ENCODE measurements at places on chromosomes 11 and 22.

GRCh38 chr11:85949798-85950197, 94.6 kb downstream of the CCDC83 start:
- DNase-seq: no peak

GRCh38 chr11:14070896-14071295, 108.4 kb downstream of the SPON1 start:
- no peak for DNase-seq

GRCh38 chr22:38311323-38311620, 6.0 kb downstream of the CSNK1E start:
- no peak for DNase-seq

DNA sequence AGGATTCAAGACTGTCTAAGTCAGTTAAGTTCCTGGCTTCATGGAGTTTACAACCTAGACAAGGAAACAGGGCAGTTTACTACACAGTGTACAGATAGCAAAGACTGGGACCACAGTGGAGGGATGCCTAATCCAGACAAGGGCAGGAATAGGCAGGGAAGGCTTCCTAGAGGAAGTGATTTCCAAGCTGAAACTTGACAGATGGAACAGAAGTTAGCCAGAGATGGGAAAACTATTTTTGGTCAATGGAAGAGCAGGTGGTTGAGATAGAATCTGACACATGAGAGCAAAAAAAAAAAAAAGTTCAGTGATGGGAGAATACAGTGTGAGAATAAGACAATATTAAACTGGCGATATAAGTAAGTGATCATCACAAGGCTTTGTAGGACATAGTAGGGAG, 1.3 kb downstream of the COA4 start:
- DNase-seq: no peak

DNA sequence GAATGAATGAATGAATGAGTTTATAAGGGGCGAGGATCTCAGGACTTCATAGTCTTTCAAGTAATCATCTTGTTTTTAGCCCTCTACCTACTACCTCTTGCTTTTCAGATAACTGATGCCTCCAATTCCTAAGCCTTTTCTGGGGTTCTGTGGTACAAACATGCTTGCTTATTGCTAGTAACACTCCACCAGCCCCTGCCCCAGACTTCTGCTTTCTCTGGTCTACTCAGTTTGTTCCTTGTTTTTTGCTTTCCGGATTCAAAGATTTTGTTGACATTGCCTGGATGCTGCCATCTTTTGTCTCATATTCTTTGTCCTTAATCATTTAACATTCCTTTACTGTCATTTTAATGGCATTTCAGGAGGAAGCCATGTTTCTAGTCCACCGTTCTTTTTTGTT, 8.9 kb upstream of the TMEM9B start:
- DNase-seq: no peak

GRCh38 chr11:112467721-112468120, 207.1 kb upstream of the PLET1 start:
- DNase-seq: no peak

- no peak for DNase-seq
Measured at GRCh38 chr11:68043349-68044144, 4.7 kb downstream of the TCIRG1 start.

- DNase-seq: no peak
Measured at GRCh38 chr11:70141486-70142220, 61.4 kb upstream of the FADD start.

DNA sequence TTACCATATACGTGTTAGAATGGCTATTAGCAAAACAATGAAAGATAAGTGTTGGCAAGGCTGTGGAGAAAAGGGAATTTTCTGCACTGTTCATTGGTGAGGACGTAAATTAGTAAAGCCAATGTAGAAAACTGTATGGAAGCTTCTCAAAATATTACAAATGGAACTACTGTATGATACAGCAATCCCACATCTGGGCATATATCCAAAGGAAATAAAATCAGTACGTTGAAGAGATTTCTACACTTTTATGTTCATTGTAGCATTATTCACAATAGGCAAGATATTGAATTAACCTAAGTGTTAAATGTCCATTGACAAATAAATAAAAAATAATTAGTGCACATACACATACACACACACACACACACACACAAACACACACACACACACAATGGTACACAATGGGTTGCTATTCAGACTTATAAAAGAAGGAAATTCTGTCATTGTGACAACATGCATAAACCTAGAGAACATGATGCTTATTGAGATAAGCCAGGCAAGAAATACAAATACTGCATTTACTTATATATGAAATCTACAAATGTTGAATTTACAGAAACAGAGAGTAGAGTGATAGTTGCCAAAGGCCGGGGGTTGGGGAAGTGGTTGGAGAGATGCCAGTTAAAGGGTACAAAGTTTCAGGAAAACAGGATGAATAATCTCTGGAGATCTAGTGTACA, 565.8 kb upstream of the LRRC4C start:
- DNase-seq: no peak

DNA sequence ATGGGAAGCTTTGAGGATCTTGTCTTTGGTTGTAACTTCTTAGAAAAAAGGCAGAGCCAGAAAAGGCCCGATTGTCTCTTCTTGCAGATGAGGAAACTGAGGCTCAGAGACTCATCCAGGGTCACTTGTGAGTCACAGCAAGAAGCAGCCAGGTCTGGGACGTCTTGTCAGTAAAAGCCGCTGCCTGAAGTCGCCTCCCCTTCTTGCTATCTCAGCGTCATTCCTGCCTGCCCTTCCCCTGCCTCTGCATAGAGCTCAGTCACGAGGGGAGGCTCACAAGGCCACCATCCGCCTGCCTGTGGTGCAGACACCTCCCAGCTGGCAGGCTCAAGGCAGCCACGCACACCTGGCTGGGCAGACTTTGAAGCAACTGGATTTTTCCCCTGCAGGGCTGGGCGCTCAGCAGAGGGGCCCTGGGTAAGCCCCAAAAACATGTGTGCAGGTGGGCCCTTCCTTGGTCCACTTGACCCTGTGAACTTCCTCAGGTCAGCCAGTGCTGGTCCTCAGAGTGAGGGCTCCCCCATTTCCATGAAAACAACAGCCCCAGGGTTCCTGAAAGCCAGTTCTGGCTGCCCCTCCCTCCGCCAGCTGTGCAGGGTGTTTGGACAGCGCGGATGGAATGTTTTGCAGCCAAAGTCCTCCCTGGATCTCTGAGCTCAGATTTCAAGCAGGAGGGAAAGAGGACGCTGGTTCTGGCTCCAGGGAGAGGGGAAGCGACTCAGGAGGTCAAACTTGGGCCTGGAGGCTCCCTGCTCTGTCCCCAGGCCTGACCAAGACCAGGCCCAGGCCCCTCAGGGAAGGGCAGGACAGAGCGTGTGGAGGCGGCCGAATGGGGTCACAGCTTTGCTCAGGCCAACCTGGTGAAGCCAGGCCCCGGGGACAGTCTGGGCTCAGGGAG, 6.0 kb upstream of the RAB3IL1 start:
- no peak for DNase-seq

- DNase-seq: no peak
Measured at GRCh38 chr11:82303671-82304070, 430.0 kb downstream of the FAM181B start.

DNA sequence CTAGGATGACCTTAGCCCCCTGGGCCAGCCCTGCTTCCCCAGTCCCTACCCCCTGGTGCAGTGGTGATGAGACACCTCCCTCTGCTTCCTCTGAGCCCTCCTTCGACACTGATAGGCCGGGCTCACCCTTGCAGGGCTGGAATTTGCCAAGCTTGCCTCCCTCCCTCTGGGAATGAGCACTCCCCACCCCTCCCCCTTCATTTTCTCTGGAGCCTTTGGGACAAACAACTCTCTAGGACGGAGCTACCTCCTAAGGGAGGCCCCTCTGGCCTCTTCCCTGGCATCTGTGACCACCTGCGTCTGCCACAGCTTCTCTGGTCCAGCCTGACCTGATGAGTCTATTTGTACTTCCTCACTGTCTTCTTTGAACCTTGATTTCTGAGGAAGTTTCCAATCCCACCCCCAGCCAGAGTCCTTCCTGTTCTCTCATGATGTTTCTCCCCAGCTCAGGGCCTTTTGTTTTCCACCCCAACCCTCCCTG, 53.3 kb upstream of the ADA2 start:
- DNase-seq: no peak

GRCh38 chr11:94171693-94172440, 43.2 kb downstream of the PANX1 start:
- DNase-seq: peak; percentile 25

GRCh38 chr11:34417202-34417601, 21.5 kb upstream of the CAT start:
- no peak for DNase-seq

DNA sequence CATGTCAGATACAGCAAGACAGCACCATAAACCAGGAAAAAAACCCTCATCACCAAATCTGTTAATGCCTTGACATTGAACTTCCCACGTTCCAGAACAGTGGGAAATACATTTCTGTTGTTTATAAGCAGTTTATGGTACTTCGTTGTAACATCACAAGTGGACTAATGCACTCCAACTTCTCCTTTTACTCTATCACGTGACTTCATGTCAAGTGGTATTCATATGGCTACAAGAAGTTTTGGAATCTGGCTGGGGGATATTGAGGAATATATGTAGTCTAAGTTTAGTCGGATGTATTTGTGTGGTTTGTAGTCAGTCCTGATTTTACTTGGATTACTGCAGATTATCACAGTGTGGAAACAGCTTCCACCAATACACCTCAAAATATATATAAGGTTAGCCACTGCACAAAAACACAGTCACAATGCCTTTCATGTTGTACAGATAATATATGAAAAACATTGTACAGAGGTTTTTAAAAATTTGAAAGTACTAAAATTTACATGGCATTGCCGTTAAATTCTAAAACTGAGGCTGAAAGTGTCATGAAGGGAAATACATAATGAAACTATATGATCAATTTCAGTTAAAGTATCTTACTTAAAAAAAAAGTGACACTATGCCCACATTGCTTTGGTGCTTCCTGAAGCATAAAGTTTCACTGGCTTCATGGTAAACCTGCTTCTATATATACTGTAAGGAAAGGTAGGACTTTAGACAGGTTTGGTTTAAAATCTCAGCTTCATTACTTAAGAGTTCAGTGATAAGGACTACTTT, 134.1 kb downstream of the CASP12 start:
- no peak for DNase-seq

DNA sequence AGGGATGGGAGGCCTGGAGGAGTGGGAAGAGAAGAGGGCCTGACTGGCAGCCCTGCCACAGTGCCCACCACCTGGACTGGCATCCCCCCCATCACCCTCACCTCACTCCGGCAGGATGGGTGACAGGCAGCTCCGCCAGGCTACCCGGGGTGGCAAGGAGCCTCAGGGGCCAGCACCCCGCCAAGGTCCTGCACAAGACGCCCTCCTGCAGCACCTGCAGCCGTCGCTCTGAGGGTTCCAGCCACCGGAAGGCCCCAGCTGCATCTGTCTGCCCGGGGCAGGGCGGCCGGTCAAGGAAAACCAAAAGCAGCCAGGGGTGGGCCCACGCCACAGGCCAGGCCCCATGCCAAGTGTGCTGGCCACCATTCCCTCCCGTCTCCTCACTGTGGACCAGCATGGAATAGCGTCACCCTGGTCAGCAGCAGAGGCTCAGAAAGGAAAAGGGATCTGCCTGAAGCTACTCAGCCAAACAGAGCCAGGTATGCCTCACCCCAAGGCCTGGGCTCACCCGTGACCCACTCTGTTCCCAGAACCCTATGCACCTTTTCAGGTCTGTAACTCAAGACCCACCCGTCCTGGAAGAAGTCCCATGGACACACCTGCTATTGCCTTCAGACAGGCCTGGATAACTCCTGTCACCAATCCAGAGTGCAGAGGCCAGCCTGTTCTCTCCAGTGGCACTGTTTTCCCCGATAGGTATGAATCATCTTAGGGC, 7.0 kb downstream of the RHBDD3 start:
- DNase-seq: no peak

DNA sequence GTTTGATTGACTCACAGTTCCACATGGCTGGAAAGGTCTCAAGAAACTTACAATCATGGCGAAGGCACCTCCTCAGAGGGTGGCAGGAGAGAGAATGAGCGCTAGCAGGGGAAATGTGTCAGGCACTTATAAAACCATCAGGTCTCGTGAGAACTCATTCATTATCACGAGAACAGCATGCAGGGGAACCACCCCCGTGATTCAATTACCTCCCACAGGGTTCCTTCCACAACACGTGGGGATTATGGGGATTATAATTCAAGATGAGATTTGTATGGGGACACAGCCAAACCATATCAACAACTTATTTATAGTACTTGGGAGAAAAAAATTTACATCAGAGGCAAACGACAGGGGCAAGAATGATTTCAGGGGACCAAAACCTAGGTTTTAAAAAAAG, 3.0 kb downstream of the ME3 start:
- DNase-seq: no peak

- DNase-seq: no peak
Measured at GRCh38 chr11:61892085-61892370, 683 bp upstream of the FADS3 start.

DNA sequence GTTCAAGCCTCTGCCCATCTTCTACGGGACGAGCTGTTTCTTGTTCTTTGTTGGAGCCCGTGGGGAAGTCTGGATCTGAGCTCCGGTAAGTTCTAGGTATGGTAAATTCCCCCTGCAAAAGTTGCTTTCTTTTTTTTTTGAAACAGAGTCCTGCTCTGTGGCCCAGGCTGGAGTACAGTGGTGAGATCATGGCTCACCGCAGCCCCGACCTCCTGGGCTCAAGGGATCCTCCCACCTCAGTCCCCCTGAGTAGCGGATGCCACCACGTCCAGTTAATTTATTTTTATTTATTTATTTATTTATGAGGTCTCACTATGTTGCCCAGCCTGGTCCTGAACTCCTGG, 35.5 kb upstream of the MOB2 start:
- no peak for DNase-seq

Measured in CD8-positive, alpha-beta T cell (primary cell).